ENCODE measurements at places on chromosomes 6 and 20.
A peak's percentile ranks its signal among the peaks of the same experiment; 100 is the strongest.

- no peak for DNase-seq
These were observed 63.9 kb downstream of the FAM120B start for GRCh38 chr6:170370416-170370815.

- DNase-seq, result peak; percentile 8
These were observed 7.9 kb downstream of the RSPH4A start for GRCh38 chr6:116624036-116624805.

DNA sequence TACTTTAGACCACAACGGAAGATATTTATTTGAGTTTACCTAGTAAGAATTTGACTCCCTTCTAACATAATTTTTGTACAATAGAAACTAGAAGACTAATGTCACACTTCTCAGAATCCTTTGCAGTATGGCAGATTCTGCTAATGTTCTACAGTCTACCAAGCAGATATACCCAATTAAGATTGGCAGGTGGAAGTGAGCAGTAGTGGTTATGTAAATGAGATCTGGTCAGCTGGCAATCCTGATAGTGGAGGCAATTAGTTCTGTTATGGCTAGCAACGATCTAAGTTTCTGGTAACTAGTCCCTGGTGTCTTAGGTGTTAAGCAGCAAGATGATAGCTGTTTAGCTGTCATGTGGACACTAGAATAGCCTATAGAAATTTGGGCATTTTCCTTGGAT is 101.0 kb downstream of the CENPW start:
- DNase-seq, result no peak

DNA sequence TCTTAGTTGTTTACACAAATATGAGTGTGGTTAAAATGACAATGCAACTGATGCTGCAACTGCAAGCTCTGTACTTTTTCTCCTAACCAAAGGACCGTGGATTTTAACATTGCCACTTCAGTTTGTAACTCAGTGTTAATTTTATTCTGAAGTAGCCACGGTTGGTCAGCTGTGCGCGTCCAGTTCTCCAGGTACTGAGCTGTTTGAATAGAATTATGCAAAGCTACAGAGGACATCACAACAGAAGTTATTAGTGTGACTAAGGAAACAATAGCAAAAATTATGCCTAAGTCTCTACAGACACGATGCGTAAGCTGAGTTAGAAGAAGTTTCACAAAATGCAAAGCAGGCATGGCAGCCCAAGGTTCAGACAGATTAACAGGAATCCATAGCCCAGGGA is 4.4 kb upstream of the ABHD12 start:
- no peak for DNase-seq

DNA sequence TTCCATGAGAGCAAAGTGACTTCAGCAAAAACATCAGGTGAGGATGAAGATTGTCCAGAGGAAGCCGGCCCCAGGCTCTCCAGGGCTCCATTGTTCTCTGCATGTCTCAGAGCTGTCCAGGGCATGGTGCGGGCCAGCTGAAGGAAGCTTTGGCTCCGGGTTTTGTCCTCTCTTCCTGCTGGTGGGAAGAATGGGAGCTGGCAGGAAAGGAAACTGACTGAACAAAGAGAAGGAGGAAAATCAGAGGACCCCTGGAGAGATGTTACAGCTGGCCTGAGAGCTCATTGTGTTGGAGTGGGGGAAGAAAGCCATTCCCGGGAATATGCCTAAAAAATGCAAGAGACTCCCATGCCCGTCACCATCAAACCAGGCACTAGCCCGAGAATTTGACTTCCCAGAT is 27.1 kb downstream of the PRND start:
- DNase-seq, result no peak

GRCh38 chr6:113690281-113691259 is 166.6 kb upstream of the MARCKS start:
- DNase-seq, result no peak

DNA sequence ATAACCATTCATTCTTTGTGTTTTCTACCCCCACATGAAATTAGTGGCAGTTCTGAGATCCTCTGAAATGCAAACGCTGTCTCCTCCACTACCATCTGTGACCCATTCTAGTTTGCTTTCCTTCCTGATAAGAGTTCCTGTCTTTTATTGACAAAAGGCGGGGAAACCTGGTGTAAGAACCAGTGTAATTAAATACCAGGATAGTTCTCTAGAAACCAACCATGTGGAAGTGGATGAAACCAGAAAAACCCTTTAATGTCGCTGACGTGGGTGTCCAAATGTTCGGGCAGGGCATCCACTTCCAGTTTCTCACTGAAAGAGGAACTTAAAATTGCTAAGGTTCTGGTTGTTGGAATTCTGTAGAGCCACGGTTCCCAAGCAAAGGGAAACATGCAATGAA is 79.1 kb downstream of the TNFRSF21 start:
- DNase-seq, result no peak

- no peak for DNase-seq
These were observed 104.9 kb downstream of the GJA10 start for GRCh38 chr6:89999154-89999553.

- DNase-seq, result no peak
These were observed 244.5 kb downstream of the CD83 start for GRCh38 chr6:14361956-14362587.

DNA sequence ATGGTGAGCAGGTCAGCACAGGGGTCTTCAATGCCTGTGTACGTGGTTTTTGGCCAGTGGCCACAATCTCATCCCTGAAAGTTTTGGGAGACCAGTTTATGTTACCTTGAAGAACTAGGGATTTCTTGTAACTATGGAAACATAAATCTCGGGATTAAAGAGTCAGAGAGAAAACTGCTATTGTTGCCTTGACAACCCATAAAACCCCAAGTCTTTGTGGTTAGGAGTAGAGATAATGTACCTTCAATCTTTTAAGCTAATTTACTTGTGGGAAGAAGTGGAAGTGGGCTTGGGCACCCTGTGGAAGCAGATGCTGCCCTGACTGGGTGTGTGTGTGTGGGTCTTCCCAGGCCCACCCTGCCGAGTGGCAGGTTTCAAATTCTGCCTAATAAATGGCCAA is 46.1 kb upstream of the ZNF831 start:
- no peak for DNase-seq

DNA sequence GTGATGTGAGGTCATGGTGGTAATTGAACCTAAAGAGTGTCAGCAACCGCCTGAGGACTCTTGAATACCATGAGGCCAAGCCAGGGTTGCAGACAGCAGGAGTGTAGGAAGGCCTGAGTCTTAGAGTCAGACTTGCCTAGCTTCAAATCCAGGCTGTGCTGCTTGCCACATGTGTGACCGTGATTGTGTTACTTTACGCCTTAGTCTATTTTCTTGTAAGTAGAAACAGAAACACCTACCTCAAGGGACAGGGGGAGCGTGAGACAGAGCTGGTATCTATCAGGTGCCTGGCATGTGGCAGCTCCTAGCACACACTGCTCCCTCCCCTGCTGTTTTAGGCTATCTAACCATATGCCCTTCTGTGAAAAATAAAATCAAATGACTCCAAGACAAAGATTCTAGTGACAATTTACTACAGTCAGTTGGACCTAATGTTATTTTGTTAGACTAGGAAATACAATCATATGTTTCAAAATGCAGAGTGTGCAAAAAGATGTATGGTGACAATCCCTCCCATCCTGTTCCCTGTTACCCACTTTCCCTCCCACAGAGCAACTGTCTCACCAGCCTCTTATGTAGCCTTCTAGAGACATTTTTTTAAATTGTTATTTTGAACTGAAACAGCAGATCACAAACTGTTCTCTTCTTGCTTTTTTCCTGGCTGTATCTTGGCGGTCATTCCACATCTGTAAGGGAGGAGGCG is 21.7 kb downstream of the TAF8 start:
- DNase-seq, result no peak

- DNase-seq, result no peak
These were observed 333.3 kb upstream of the KCNQ5 start for GRCh38 chr6:72288592-72288991.

- no peak for DNase-seq
These were observed 13.8 kb downstream of the RNF144B start for GRCh38 chr6:18400831-18401446.

DNA sequence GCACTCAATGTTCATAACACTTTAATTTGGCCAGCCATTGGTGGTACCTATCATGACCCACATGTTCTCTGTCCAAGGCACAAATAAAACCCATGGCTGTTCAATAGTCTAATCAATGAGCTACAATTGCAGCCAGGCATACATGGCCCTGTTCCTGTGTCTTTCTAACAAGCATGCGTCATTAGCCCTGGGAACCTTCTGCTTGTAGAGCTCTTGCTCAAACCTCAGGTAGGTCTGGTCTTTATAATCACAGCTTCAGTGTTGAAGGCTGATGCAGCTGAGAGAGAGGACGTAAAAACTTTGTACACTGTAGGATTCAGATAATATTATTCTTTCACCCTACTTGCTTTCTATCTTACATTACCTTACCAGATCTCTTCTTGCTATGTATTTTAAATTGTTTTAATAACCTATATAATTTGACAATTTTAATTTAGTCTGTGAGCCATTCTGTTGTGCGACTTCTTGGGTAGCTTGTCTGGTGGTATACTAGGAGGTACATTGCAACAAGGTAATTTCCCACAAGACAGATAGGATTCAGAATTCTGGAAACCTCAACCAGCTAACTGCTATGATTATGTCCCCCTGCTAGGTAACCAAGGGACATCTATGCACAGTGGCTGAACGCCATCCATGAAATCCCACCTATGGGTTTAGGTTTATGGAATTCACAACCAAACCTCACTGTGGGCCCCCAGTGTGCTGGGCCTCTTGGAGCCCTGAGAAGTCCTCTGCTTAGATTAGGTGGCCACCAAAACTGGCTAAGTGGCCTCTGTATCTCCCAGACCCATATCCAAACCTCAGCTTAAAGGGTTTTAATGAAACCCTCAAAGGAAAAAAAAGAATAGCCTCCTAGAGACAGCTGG is 55.4 kb upstream of the RIPOR2 start:
- no peak for DNase-seq

DNA sequence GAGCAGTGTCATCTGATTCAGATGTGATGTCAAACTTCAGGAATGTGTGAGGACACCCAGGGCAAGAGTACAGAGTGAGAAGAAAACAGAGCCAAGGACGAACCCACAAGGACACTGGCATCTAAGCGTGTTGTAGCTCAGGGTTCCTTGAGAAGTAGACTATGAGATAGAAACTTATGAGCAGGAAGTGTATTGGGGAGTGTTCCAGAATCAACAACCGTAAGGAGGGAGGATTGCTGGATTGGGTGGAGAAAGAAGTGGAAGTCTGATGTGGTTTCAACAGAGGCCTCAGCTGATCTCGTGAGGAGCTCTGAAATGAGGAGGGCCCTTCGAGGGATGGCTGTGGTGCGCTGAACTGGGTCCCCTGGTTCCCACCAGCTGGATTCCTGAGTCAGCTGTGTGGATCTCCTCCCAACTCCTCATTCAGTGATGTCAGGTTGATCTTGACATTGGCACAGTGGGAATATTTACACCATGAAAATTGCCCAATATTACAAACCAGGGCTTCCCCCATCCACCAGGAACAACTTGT is 25.7 kb upstream of the IGF2R start:
- peak; percentile 21 for DNase-seq

- no peak for DNase-seq
These were observed 1404.4 kb downstream of the HACE1 start for GRCh38 chr6:103455275-103455674.

DNA sequence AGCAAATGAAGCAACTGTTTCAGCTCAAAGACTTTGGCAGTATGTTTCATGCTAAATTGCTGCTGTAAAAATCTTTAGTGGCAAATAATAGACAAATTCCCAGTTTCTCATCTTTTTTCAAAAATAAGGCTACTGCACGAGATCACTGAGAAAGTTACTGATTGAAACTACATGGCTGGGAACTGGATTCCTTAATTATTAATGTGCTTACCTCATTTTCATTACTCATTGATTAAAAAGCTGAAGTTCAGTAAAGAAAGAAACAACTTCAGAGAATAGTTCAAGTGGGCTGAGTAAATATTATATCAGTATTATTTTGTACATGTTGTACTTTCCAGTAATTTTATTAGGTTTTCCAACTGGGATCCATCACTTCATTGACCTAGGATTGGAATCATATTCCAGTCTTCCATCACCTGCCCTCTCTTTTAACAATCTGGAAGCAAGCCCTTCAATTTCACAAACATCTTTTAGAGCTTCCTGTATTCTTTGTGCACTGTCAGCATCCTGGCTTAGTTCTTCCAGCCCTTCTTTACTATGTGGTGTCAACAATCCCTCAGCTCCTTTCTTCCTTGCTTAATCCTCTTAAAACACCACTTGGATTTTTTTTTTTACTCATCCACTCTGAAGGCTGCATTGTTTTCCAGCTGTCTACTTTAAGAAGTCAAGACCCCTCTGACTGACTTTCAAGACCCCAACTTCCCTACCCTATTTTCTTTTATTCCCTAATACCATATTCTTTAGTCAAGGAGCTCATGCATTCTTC is 4.3 kb downstream of the MEI4 start:
- no peak for DNase-seq

DNA sequence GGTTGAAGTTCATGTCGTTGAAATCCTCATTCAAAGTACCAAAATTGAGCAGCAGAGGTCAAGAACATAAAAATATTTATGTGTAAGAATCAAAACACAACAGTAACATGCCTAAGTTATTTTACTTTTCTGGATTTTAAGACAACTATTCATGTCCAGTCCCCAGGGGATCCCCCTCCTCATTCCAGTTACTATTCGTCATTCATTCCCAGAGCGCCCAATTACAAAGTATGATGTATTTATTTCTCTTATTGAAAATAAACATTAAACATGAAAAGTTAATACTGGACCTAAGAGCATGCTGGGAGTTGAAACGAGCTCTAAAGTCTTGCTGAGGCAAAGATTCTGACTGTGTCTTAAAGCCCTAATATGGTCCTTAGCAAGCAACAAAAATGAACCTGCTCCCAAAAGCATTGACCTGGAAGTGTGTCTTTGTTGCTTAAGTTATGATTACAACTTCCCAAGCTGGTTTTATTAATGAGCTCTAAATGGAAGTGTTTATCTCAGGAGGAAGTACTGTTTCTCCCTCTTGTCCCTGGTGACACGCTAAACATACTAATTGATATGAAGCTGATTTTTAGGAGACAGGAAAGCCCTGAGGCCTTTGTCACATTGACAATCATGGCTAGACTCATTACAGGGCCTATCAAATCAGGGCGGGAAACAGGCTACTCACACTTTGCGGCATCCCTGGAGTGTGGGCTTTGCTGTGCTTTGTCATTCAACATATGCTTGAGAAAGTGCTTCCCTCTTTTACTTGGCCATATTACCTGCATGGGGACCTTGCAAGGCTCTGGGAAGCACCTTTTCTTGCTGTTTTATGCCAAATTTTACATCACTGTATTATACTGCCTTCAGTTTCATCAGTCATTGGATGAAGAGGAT is 192.2 kb upstream of the DTNBP1 start:
- no peak for DNase-seq

DNA sequence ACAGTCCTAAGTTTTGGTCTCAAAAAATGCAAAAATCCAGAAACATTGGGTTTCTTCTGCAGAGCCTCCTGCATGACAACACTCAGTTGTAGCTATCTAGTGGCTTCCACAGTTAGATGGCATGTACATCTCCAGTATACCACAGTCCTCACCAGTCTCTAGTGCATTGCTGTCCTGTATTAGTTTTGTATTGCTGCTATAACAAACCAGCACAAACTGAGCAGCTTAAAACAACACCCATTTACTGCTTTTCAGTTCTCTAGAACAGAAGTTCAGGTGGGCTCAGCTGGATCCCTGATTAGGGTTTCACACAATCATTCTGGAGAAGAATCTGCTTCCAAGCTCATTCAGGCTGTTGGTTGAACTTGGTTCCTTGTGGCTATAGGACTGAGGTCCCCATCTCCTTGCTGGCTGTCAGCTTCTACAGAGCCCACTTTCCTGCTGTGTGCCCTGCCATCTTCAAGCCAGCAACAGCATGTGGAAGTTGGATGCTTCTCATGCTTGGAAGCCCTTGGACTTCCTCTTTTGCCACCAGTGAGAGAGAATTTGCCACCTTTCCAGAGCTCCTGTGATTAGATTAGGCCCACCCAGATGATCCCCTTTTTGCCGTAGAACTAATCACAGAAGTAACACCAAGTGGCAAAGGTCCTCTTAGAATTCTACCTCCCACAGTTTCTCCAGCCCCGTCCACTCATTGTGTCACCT is 48.9 kb upstream of the TBC1D7 start:
- no peak for DNase-seq

Data from hepatocyte (in vitro differentiated cells).